ENCODE measurements at places on chromosomes 2 and 18.

- DNase-seq = no peak
Measured at GRCh38 chr18:49521216-49521835, 34.3 kb upstream of the C18orf32 start.

DNA sequence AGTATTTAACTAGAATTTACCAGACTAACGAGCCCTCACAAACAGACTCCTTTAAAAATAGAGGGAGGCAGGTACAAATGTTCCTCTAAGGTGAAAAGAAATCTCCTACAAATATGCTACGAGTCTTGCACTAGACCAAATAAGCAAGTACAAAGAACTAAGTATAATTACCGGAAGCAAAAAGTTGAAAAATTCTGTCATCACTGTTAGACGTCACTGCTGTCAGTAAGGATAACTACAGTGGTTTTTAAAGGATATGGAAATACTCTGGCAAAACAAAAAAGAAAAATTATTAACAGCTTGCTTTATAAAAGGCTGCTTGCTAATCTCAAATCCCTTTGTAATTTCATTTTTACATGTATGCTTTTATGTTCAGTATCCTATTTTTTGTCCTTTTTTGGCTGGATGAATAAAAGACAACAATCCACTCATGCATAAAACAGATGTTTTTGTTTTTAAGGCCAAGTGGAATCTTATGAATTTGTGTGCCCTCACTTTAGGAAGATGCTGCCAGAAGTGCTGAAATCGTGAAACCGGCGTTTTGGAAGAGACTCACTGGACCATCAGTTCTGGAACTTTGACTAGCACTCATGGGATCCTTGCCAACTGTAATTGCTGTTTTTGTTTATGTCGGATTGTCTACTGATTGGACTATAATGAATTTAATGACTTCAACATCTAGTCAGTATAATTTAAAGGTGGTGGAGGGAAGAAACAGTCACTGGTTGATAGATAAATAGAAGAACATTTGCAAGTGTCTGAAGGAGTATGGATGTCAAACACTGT lies 6.7 kb downstream of the ZNF521 start:
- DNase-seq = no peak

- DNase-seq = no peak
Measured at GRCh38 chr2:238220892-238221521, 17.5 kb upstream of the ILKAP start.

DNA sequence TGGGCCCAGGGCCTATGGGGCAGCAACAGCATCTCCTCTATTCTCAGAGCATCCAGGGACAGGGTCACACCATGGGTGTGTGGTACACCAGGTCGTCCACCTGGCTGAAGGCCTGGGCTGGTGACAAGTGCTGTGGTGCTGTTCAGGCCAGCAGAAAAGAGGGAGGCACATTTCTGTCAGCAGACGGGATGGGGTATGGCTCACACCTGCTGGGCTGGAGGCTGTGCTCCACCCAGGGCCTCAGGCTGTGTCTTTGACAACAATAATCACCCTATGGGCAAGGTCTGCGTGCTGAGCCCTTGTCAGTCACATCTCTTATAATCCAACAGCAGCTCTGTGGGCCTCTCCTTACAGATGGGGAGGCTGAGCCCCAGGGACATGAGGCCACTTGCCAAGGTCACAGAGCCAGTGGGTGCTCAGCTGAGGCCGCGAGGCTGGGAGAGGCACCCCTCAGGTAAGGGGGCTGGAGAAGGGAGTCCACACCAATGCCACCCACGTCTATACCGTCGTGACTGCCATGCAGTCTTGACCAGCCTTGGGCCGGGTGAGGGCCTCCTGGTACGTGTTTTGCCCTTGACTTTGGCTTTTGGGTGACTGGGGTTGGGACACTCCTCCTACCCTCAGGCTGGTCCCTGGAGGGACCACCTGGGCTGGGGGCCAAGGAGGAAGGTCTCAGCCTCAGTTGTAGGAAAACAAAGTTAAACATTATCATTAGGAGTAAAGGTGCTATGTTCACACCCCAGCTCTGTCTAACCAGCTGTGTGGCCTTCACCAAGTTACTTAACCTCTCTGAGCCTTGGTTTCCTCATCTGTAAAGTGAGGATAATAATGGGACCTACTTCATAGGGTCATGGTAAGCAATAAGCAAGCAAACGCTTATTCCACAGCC lies 5.6 kb upstream of the HS6ST1 start:
- no peak for DNase-seq

DNA sequence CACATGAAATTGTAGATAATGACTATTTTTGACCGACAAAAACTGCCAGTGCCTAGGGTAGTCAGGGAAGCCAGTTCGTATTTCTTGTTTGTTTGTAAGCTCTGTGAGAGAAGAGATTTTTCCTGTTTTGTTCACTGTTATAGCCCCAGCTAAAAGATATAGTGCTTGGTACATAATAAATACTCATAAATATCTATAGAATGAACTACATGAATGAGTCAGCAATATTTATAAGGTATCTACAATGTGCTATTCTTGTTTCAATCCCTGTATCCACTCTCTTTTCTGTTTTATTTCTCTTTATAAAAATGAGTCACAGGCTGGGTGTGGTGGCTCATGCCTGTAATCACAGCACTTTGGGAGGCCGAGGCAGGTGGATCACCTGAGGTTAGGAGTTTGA lies 275.6 kb upstream of the FANCL start:
- no peak for DNase-seq

DNA sequence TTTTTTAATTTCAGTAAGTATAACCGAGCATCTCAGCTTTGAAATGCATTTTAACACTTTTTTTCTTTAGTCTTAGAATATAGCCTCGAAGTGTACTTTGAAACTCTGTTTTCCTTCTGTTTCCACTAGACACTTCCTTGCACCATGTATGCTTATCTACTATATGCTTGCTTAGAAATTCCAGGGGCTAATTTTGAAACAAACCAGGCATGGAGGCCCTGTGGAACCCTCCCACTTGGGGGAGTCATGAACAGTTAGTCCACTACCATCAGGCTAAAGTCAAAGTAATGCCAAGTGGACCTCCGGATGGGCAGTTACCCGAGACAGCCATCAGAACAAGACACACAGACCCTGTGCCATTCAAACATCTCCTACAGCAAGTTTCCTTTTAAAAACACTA lies 120.3 kb downstream of the LCLAT1 start:
- no peak for DNase-seq

- no peak for DNase-seq
Measured at GRCh38 chr2:86510436-86510933, 52.8 kb downstream of the CHMP3 start.

DNA sequence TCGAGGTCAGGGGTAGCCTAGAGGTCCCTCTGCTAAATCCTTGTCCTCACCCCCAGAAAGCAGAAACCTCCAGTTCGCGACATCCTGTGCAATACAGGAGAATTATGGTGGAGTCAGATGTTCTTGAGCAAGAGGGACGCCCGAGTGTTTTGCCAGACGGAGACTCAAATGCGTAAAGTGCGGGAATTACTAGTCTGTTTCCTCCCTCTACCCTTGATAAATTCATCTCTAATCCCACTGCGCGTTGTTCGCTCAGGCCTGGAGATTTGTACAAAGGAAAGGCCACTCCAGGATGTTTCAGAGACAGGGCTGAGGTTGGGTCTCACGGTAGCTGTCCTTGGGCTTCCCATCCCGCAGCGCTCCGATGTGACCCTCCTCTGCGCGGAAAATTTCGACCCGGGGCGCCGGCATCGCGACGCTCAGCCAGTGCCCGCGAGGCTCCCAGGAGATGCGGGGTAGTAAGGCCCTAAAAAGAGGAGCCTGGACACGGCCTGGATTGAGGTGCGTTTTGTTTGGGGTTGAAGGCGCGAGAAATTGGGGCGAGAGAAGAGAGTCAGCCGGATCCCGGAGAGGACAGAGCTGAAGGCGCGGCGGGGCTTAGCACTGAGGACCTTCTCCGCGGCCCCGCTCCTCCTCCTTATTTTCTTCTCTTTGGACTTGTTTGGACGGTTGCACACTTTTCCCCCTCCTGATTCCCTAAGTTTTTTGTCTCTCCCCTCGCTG lies 2.6 kb upstream of the NEUROD1 start:
- no peak for DNase-seq

DNA sequence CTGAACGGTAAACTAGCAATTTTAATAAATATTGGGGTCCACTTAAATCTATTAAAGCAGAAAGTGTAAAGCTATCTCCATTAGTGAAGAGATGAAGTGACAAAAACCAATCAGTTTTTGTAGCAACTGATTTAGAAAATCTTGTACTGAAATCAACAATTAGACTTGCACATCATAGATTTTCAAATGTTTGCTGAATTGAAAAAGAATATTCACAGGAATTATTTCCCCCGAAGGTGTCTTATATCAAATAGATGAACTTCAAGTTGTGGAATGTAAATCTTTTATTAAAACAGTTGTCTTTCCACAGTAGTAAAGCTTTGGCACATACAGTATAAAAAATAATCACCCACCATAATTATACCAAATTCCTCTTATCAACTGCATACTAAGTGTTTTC lies 48.7 kb downstream of the ATIC start:
- no peak for DNase-seq

DNA sequence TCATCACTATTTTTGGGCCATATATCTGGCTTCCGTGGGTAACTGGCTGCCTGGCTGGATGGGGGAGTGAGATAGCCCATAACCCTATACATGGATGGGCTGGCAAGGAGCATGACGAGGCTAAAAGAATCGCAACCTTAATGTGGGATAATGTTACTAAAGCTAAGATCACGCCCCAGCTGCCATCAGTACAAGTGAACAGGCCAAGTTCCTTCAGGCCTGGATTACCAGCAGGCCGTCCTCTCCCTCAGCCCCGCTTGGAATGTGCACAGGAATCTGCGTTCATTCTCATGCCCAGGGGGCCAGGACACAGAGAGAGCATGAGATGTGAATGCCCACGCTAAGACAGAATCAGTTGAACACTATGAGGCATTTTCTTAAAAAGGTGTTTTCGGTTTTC lies 34.7 kb downstream of the RMC1 start:
- no peak for DNase-seq

GRCh38 chr18:56165601-56166355 lies 472.6 kb downstream of the TXNL1 start:
- DNase-seq = no peak

- no peak for DNase-seq
Measured at GRCh38 chr18:23887035-23887434, 127.5 kb upstream of the TTC39C start.

DNA sequence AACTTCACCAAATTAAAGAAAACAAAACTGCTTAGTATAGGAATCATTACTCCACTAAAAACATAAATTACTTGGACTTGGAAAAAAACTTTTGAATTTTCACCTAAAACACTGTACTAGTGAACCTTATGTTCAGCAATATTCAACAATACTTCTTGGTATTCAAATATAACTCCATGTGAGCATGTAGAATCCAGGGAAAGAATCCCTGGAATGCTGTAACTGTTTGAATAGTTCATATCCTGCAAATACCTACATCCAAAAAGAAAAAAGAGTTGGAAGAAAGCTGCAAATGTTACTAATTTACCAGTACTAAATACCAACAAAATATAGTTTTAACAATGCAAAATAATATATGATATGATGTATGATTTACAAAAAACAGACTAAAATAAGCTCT lies 65.4 kb downstream of the IKZF2 start:
- DNase-seq = no peak

DNA sequence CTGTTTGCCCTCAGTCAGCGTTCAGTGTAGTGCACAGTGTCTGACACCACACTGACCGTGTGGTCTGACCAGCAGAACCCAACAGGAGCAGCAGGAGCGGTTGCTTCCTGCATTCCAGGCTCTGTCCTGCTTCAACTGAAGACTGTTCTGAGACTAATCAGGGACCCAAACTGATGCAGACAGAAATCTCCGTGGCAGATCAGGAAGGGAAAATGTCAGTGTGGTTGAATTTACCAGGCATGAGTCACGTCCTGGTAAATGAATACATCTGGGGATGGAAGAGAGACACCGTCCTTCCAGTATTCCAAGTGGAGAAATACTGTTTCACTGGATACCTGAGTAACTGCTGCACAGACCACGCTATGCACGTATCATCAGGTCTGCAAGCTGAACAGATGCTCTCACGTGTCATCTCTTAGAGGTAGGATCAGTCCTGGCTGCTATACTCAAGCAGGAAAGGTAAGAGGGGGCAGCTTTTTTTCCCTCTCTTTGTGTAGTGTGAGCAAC lies 223.6 kb upstream of the EPAS1 start:
- DNase-seq = peak; percentile 87

GRCh38 chr2:156852681-156853080 lies 404.8 kb upstream of the GALNT5 start:
- DNase-seq = no peak

- DNase-seq = no peak
Measured at GRCh38 chr2:210445116-210445707, 31.3 kb downstream of the LANCL1 start.

- DNase-seq = no peak
Measured at GRCh38 chr2:176173567-176174381, 14.7 kb upstream of the HOXD1 start.

GRCh38 chr2:161020437-161020836 lies 139.8 kb upstream of the TANK start:
- DNase-seq = no peak

DNA sequence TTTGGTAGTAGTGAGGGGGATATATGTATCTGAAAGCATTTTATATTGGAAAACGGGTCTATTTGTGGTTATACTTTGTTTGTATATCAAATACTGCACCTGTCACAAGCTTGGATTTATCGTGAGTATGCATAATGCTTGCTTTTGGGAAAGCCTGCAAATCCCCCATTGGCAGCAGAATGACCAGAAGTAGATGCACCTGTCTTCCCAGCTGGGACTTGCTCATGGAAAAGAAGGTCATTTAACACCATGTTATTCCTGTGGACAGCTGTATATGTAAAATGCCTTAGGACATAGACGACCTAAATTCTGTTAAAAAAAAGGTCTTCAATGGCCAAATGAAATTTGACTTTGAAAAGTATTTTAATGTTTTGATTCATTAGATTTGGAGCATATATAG lies 599.4 kb downstream of the XIRP2 start:
- DNase-seq = no peak

Data from skeletal muscle cell (primary cell).